ENCODE measurements at places on chromosomes 12 and 14. TPM values are rescaled to one million over a fixed set of nuclear protein-coding genes. Genes with fewer than 3 reads are reported as not detected.

The CCDC196 gene
- total RNA-seq = not detected

The ASB2 gene
- total RNA-seq = 11.8 TPM

The FOXN4 gene
- total RNA-seq = not detected

The DDX55 gene
- 5.9 TPM for total RNA-seq

The ACRBP gene
- 1.5 TPM for total RNA-seq

The C12orf43 gene
- total RNA-seq = 12.2 TPM

GRCh38 chr12:107458163-107458562 lies 227.4 kb upstream of the PWP1 start:
- no peak for DNase-seq

The DTX3 gene
- total RNA-seq = 44.1 TPM

GRCh38 chr14:66311990-66312389 lies 174.2 kb upstream of the CCDC196 start:
- DNase-seq = no peak

The RND1 gene
- not detected for total RNA-seq

The CCDC197 gene
- total RNA-seq = not detected

DNA sequence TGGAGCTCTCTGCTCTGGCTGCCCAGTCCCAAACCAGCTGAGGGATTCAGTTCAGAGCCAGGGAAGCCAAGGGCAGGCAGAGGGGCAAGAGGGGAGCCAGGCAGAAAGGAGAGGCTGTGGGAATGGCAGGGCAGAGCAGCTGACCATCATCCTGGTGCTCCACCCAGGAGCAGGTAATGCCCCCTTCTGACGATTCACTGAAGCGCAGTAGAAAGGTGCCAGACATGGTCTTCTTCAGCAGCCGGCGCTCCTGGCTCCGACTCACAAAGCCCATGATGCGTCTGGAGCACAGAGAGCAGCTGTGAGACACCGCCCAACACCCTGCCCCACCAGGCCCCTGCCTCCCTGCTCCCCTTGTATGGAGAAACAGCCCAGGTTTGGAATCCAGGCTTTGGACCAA lies 8.0 kb downstream of the IL23A start:
- no peak for DNase-seq

The MIPOL1 gene
- 35.3 TPM for total RNA-seq

The NGB gene
- not detected for total RNA-seq

DNA sequence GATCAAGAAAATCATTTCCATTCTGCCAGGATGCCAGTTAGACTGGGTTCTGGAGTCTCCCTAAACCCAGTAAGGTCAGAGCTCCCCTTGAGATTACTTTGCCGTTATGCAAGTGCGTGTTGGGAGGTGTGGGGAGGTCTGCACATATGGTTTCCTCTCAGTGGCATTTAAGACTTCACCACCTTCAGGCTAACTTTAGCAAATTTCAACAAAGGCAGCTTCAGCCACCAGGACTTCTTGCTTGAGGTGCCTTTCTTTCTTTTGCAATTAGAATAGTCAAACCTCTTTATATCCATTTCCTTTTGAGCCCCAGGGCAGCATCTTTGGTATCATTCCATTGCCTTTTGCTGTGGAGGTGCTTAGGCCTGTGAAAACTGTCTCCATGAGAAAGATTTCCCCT lies 117.2 kb upstream of the CCND2 start:
- DNase-seq = no peak

The FAM186B gene
- 0.77 TPM for total RNA-seq

The AQP2 gene
- total RNA-seq = not detected

The CCDC63 gene
- total RNA-seq = not detected

DNA sequence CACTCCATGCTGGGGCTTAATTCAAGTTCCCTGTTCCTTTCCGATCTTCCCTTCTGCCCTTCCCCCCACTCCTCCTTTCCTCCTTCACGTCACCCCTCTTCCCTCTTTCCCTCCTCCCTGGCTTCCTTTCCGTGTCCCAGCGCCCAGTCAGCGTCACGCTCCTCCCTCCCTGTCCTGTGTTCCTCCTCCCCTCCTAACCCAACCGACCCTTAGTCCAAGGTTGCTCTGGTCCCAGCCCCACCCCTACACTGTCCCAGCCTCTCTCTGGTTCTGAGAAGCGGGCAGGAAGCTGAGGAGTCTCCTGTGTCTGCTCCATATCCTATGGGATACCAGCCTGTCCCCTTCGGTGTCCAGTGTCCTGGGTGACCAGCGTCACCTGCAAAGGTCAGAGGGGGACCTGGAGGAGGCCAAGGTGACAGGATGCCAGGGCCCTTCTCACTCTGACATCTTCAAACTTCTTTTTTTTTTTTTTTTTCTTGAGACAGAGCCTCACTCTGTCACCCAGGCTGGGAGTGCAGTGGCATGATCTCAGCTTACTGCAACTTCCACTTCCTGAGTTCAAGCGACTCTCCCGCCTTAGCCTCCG lies 56.2 kb upstream of the TSPAN9 start:
- no peak for DNase-seq

- no peak for DNase-seq
These were observed 705.1 kb downstream of the MED13L start for GRCh38 chr12:115572440-115572839.

- DNase-seq = no peak
These were observed 68.1 kb downstream of the CRADD start for GRCh38 chr12:93745286-93745685.

GRCh38 chr12:115577401-115577800 lies 700.1 kb downstream of the MED13L start:
- DNase-seq = no peak

The ACSM4 gene
- total RNA-seq = not detected

DNA sequence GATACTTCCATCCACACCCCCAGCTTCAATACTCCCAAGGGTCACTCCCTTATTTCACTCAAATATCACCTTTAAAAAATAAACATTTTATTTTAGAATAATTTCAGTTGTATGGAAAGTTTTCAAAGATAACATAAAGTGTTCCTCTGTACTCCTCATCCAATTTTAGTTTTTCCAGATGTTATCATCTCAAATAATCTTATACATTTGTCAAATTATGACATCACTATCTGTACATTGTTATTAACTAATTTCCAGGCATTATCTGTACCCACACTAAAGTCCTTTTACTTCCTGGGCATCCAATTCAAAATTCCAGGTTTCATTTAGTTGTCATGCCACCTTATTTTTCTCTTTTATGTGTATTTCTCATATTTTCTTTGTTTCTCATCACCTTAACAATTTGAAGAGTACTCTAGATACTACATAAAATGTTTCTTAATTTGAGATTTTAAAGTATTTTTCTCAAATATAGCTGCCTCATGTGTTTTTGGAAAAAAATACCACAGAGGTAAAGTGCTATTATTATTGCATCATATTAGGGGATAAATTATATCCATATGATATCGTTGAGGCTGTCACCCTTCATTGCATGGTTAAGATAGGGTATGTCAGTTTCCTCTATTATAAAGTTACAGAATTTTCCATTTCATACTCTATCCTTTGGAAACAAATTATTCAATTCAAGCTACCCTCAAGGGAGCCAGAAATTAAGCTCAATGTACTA lies 571.0 kb downstream of the SLC6A15 start:
- DNase-seq = no peak

All from uterus (tissue), 4 donors.